HS-5 (cell line): ENCODE measurements at places on chromosomes 7 and 10.

- no peak for DNase-seq
Measured at GRCh38 chr7:94472608-94473007, 37.0 kb upstream of the CASD1 start.

DNA sequence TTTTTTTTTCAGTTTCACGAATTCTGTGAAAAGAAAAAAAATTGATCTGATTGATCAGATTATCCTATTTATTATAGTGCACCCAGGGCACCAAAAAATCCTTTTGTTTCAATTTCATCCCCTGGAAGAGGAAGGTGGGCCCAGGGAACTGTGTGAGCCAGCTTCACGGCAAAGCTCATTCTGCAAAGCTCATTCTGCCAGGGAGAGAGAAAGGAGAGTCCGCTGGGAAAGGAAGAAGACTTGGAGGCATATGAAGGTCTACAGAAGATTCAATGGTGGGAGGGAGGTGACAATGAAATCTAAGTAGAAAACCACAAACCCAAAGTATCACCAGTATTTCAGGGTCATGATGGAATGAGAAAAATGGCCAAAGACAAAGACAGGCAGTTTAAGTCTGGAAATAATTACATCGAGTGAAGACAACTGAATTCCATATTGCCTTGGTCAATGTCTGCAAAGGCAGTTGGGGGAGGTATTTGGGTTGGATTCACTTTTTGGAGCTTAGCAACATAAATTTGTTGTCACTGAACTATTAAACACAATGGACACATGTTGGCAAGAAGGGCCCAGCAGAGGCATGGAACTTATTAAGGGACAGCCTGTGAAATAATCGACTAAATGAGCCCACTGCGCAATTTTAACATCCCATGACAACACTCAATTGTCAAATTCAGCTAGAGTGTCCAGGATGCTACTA, 587.8 kb upstream of the MKI67 start:
- no peak for DNase-seq

- DNase-seq = no peak
Measured at GRCh38 chr7:6612819-6613218, 2.6 kb upstream of the ZNF853 start.

DNA sequence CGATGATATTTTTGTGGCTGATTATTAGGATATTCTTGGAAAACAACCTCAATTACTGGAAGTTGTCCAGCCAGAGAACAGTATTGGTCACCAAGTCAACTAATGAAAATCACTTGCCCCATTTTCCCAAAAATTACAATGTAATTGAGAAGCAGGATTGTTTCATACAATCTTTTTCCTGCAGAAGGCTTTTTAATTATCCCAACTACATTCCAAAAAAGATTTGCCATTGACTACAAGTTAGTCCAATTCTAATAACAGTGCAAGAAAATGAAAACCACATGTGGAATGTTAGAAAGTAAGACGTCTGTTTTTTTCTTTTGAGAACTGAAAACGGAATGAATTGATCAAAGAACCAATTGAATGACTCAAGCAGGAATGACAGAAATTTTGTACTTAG, 1195.8 kb downstream of the SORCS1 start:
- no peak for DNase-seq

- no peak for DNase-seq
Measured at GRCh38 chr7:90692947-90693346, 96.8 kb downstream of the CDK14 start.
